NCI-H187 (cell line): ENCODE measurements at places on chromosomes 7 and 10.

DNA sequence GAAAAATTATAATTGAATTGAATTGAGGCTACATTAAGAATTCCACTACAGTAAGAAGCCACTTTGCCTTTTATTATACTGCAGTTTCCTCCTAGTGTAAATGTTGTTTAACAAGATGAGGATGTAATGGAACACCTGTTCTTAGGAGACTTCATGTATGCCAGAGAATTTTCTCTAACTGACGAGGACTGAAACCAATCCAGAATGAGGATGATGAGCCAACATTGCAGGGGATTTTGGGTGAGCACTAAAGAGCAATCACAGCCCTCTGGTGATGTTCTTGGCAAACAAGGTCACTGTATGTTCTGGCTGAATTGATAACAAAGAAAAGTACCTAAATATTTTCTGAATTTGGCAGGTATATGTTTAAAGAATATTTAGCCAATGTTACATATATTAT is 60.9 kb downstream of the RELN start:
- DNase-seq = no peak

DNA sequence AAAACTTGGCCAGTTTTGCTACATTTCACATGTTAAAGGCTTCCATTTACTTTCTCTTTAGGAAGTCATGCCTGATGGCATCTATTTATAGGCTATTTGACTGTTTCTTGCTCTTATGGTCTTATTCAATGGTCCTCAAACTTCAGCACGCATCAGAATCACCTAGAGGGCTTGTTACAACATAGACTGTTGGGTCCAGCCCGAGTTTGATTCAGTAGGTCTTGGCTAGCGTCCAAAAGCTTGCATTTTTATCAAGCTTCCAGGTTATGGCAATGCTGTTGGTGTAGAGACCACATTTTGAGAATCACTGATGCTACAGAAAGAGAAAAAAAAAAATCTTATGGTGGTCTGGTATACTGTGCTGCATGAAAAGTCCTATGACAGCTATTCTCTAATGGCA is 51.9 kb downstream of the MTPN start:
- no peak for DNase-seq

DNA sequence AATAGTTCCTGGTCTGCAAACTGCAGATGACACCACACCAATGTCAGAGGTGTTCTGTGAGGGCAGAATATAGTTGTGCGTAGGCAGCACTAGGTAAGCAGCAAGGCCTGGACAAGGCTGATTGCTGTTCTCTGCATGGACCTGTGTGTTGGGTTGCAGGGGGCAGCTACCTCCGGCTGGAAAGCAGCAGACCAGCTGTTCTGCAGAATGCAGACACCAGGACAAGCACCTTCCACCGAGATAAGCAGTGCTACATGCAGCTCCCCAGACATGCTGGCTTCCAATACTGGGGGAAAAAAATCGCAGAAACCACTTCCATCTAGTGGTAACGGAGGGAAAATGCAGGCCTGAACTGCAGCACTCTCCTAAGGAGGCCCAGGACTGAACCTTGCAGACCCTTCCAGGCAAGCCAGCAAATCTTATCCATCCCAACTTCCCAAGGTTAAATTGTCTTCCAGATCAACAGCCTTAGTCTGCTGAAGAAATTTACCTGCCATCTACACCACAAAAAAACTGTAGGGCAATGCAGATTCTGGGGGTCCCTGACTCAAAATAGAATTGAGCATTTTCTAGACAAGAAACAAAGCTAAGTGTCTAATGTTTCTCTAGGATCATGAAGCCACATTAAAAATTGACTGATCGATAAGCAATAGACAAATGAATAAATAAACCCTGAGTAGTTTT is 50.5 kb upstream of the COBL start:
- peak; percentile 44 for DNase-seq

- no peak for DNase-seq
Measured at GRCh38 chr10:4883079-4883739, 57.2 kb downstream of the AKR1E2 start.

GRCh38 chr7:57867884-57868701 is 418.1 kb downstream of the ZNF716 start:
- no peak for DNase-seq

DNA sequence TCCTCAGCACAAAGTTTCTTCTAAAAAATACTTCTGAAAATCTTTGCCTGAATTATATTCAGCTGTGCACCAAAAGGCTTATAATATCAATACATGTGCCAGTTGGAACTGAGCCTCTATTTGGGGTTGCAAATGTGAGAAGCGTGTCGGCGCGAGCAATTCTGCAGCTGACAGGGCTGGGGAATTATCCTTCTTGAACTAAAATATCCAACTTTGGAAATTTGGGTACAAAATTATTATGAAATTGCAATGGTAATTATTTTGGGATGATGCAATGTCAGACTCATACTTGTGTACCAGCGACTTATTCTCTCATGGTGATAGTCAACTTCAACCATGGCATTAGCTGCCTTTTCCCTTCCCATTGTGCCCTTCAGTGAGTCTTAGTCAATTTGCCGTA is 507.0 kb upstream of the KLF6 start:
- no peak for DNase-seq

DNA sequence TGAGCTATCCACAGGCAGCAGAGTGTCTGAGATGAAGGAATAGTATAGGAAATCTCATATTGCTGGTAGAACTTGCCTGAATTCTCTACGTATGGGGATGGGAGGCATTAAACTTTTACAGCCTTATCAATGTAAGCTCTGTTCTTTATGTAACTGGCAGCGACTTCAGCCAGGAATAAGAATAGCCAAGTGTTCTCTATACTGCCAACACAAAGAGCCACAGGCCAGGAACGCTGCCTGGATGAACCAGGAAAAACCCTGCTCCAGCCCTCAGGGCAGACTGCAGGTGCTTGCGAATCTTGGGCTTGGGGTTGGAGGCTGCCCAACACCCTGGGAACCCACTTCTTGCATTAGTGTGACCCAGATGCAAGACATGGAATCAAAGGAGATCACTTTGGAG is 6.1 kb upstream of the OLAH start:
- DNase-seq = no peak

DNA sequence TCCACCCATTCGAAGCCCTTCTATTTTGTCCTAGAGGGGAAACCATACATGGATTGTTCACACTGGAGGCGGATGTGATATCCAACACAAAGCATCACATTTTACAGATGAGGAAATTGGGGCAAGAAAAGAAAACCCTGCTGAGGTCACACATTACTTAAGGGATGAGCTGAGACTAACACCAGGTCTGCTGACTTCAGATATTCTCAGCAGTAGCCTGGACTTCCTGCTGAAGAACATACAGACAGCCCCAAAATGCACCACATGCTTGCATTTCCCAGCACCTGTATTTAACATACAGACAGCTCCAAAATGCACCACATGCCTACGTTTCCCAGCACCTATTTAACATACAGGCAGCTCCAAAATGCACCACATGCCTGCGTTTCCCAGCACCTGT is 11.2 kb downstream of the GIMAP5 start:
- no peak for DNase-seq

DNA sequence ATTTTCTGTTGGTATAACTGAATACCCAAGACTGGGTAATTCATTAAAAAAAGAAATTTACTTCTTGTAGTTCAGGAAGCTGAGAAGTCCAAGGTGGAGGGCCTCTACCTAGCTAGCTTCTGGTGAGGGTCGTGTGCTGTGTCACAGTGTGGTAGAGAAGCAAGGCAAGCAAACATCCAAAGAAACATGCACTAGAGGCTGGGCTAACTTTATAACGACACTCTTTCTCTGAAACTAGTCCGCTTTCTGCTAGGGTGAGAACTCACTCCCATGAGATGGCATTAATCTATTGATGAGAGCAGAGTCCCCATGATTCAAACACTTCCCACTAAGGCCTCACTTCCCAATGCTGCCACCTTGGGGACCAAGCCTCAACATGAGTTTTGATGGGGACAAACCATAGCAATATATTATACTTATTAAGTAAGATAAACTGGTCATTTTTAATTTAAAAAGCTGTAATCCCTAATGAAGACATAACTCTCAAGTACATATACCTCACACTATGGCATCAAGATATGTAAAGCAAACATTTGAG is 50.8 kb downstream of the PHYHIPL start:
- DNase-seq = no peak

- no peak for DNase-seq
Measured at GRCh38 chr10:69742928-69743602, 58.6 kb upstream of the COL13A1 start.
